ENCODE measurements at places on chromosomes 6 and 20.

GRCh38 chr6:143843677-143843999, 500 bp downstream of the LTV1 start:
- DNase-seq = no peak

DNA sequence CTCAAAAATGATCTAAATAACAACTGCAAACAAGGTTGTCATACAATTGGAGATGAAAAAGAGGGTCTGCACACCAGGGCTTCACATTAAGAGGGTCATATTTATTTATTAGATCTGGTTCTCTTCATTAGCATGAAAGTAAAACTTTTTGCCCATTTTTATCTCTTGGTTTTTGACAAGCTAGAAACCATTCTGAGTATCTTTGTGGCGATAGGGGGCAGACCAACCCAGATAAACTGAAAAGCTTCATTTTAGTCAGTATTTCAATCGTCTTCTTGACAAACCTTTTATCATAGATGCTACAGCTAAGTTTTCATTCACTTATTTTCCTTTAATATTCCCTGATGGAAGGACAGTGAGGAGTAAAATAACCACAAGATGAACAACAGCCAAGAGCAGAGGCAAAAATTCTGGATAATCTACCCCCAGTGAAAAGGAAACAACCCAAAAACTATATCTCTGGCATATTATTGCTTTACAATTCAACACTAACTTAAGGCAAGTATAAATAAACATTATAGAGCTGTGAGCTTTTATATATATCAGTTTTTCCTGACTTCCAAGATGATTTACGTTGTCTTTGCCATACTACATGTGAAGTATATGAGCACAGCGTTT, 45.2 kb downstream of the THEMIS start:
- DNase-seq = no peak

DNA sequence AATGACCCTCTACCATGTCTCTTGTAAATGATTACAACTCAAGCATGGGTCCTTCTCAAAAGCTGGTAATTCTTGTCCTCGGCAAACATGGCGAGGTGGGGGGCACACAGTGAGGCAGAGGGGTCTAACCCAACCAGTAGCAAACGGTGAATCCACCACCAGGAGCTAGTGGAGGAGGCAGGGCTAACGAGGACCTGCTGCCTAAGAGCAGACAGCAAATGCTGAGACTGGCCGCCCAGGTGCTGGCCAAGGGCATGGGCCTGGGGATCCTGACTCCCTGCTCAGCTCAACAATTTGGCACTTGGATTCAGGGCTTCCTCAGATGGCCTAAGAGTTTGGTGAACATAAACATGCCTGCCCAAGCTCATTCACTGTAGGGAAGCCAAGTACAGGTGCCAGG, 18.4 kb downstream of the PCIF1 start:
- no peak for DNase-seq

GRCh38 chr6:139648430-139649000, 274.1 kb upstream of the CITED2 start:
- no peak for DNase-seq

GRCh38 chr20:4484379-4484997, 237.2 kb upstream of the PRND start:
- no peak for DNase-seq

DNA sequence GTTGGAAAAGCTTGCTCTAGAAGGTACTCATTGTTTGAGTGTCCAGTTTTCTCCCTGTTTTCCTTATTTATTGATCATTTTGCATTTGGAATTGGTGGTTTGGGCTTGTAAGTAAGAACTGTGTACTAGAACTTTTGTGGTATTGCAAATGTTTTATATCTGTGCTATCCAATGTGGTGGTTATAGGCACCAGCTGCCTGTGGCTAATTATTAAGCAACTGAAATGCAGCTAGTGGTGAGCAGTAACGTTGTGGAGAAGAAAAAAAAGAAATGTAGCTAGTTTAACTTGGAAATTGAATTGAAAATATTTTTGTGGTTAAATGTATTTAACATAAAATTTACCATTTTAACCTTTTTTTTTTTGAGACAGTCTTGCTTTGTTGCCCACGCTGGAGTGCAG, 50.7 kb upstream of the MAPK13 start:
- no peak for DNase-seq

- DNase-seq = no peak
Observed at GRCh38 chr20:17233626-17234025, 6.8 kb downstream of the PCSK2 start.

GRCh38 chr6:160999516-160999915, 7.9 kb downstream of the MAP3K4 start:
- DNase-seq = no peak

DNA sequence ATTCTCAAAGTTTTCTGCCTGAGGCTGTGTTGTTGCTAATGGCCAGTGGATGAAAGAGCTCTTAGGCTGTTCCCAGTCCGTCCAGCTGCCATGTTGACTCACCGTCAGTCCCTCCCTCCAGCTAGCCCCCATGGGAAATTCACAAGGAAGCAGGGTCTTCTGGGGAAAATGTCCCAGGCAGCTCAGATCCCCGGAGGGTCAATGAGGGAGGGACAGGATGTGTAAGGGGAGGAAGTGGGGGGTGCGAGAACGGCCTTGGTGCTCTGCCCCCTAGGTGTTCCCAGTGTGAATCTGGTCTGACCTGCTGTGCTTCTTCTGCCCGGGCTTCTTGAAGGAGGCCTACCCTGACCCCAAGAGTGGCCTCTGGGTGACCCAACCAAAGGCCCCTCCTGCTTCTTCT, 65.9 kb downstream of the CEBPB start:
- DNase-seq = no peak

GRCh38 chr6:106356378-106356777, 4.1 kb upstream of the CRYBG1 start:
- DNase-seq = no peak

DNA sequence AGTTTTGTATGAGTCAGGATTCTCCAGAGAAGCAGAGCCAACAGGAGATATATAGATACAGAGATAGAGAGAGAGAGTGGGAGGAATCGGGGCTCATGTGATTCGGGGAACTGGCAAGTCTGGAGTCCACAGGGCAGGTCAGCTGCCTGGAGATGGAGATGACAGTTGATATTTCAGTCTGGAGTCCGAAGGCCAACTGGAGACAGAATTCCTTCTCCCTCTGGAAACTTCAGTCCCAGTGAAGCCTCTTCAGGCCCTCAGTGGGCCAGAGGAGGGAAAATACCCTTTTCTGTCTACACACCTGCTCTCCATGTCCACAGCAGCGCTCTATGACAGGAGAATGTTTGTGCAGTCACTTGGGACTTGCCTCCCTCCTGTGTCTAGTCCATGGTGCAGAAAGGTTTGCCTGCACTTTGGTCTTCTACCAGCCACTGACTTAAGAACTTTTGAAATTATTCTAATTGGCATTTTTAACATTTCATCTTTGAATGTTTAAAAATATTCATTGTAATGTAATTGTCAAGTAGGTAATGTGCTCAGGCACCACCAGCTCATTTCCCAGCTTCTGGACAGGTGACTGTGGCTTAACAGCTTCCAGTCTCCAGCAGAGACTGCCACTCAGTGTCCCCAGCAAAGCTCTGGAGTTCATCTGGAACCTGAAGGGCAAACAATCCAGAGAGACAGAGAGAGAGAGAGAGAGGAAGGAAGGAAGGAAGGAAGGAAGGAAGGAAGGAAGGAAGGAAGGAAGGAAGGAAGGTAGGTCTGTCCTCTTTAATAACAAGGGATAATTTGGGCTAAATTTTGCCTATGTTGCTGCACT, 43.8 kb upstream of the AFDN start:
- DNase-seq = no peak

- DNase-seq = no peak
Observed at GRCh38 chr6:3957321-3957720, 108.1 kb downstream of the FAM50B start.

- DNase-seq = no peak
Observed at GRCh38 chr6:96194675-96195074, 178.9 kb downstream of the FUT9 start.

DNA sequence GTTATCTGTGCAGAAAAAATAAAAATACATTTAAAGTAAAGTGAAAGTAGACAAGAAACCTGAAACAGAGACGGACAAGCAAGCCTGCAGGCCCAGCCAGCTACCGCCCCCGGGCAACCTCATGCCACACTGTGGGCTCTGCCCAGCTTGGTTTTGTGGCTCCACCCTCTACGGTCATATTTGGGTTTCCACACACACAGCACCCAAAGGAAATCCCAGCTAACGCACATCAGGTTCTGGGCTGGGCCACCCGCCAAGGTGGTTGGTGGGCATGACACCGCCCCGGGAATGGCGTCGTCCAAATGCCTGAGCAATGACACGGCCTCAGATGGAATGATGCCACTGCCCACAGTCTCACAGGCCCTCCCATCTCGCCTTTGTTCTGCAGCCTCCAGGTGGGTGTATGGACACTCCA, 22.9 kb downstream of the FAM110A start:
- no peak for DNase-seq

DNA sequence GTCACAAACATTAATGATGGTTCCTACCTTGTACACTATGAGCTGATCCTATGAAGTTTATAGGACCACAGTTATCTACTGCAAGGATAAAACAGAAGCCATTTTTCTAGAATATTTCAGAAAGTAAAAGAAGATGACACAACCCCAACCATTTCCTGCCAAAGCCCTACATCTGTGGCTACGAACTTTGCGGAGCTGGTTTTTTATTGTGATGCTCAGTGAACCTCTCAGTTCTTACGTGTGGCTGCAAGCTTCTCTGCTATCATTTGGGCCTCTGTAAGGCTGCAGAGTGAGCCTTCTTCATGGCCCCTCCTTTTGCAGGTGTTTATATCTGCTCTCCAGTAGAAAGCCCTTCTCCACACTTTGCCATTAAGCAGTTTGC, 17.8 kb upstream of the TAGAP start:
- no peak for DNase-seq

DNA sequence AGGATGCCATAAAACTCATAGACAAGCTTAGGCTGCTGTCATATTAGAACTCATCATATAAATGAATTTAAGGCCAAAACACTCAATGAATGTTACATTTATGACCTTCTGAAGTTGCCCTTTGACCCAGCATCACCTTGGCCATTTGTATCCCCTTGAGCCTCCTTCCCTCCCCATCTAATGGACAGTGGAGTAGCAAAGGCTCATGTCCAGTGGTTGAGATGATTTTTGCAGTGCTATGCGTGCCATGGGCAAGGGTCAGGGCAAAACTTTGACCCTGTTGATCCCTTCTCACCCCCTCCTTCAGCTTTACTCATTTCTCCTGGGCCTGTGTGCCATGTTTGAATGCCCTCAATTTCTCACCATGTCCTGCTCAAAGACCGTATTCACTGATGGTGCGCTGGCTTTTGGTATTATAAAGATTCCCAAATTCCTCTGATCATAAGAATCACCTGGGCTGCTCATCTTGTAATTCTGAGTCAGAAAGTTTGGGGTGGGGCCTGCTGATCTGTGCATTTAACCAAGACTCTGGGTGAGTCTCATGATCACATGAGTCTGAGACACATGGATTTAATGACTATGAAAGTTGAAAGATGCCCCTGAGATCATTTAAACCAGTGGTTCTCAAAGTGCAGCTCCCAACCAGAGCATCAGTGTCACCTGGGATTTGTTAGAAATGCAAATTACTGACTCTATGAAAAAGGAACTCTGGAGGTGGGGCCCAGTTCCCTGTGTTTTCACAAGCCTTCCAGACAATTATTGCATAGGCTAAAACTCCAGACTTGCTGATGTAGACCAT, 57.5 kb upstream of the IL20RA start:
- no peak for DNase-seq

DNA sequence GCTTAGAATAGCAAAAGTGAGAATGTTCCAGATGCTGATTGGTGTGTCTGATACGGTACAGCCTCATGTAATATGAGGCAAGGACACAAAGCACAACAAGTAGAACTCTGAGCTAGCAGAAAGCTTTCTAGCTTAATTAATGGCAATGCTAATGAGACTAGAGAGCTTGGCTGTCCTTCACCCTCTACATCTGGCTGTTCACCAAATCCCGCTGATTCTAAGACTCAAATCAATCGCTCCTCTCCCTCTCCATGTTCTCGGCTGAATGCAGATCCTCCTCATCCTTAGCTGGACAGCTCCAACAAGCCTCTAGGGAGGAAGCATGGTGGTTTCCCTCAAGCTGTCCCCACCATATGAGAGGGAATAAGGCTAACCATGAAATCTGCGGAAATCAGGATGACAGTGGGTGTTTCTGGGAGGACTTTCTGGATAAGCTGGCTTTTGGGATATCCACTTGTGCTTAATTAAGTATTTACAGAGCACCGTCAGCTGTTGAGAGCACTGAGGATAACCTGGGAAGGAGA, 128.9 kb downstream of the FOXC1 start:
- no peak for DNase-seq

GRCh38 chr20:61297986-61298385, 45.9 kb downstream of the CDH4 start:
- no peak for DNase-seq

DNA sequence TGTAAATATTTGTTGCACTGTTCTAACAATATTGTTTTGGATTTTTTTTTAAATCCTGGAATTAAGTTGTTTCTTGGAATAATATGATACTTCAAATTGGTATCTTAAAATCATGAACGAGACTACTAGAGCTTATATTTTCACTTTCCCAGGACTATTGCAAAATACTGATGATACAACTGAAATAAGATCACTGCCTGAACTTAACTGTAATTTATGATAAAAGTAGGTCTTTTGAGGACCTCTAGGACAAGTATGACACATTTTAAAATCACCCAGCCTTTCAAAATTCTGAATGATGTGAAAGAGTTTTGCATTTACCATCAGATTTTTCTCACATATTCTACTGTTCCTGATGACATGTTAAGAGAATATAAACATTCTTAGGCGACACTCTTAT, 8.6 kb upstream of the UBE2J1 start:
- no peak for DNase-seq

GRCh38 chr6:134734312-134734869, 215.5 kb downstream of the ALDH8A1 start:
- no peak for DNase-seq

DNA sequence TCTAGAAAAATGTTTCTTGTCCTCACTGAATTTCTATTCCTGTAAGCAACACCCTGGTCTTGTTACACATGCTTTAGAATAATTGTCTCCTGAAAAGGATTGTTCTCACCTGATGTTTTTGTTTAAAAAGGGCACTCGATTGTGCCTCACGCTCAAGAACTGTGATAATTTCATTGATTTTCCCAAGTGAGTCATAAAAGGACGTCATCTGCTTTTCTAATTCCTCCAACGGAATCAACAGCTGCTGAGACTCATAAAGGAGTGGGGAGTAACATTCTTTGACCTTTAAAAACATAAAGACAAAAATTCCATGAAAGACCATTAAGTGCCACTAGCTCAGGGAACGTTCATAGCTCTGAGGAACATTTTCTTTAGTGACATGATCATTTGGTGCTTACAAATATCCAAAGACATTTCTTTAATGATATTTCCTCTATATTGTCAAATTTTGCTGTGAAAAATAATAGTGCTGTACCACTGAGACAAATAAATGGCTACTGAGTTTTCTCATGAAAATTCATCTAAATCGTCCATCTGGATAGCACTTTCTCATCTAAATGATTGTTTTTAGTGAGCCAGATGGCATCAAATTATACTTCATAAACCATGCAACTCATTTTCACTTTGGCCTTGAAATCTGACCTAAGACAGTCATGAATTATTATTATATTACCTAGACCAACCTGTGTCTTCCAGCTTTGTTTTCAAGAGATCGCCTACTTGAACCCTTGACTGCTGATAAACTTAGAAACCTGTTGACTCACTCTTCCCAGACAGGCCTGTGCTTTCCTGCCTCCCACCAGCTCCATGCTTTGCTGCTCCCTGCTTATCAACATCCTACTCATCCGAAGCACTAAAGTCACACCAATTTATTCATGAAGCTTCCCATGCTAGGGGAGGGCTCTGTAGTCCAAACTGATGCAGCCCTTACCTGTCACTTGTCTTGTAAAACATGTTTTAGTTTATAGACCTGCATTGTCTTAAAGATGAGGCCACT, 178.2 kb downstream of the SYNE1 start:
- no peak for DNase-seq

Measured in fibroblast of skin of left quadriceps (primary cell).